ENCODE measurements at places on chromosomes 7 and 10. TPM values are rescaled to one million over a fixed set of nuclear protein-coding genes. Genes with fewer than 3 reads are reported as not detected.

Gene HIP1
- 25.5 TPM for total RNA-seq

Gene USP6NL
- total RNA-seq = 29.4 TPM

Gene RABGEF1
- total RNA-seq = 47.8 TPM

Gene TMEM26
- total RNA-seq = not detected

Gene C10orf67
- 0.39 TPM for total RNA-seq

Gene ELAPOR2
- 11.0 TPM for total RNA-seq

Gene HECW1
- 4.3 TPM for total RNA-seq

Gene FGFBP3
- total RNA-seq = 1.1 TPM

Gene GRID1
- total RNA-seq = 2.3 TPM

Gene ADCK2
- 65.1 TPM for total RNA-seq

Gene SUGCT
- 0.59 TPM for total RNA-seq

Gene MCU
- 30.0 TPM for total RNA-seq

Gene LRRC18
- not detected for total RNA-seq

Gene CTAGE6
- not detected for total RNA-seq

Gene STEAP1B
- 1.4 TPM for total RNA-seq

Gene CPEB3
- 10.8 TPM for total RNA-seq

Gene HOXA6
- total RNA-seq = 15.4 TPM

Gene SPDYE3
- not detected for total RNA-seq

Gene PDZD7
- 9.0 TPM for total RNA-seq

Gene OR9A2
- total RNA-seq = not detected

Gene TET1
- total RNA-seq = 3.8 TPM

Gene CALY
- total RNA-seq = not detected

Gene TAS2R4
- total RNA-seq = 1.2 TPM

Gene EPHB6
- 346 TPM for total RNA-seq

Gene FRMD4A
- total RNA-seq = 27.5 TPM

Gene PSAP
- total RNA-seq = 518 TPM

Gene C10orf90
- 5.4 TPM for total RNA-seq

Gene OR2A5
- total RNA-seq = not detected

Gene CNPY1
- not detected for total RNA-seq

Gene LIPK
- total RNA-seq = 60.3 TPM

Gene CFAP58
- 0.55 TPM for total RNA-seq

Gene TYSND1
- 44.5 TPM for total RNA-seq

Gene TCTN3
- total RNA-seq = 15.4 TPM

Gene TAS2R39
- not detected for total RNA-seq

Gene HMX2
- not detected for total RNA-seq

Gene ZNF804B
- not detected for total RNA-seq

Measured in lower leg skin (tissue), 4 donors.